ENCODE measurements at places on chromosomes 5 and 9.

DNA sequence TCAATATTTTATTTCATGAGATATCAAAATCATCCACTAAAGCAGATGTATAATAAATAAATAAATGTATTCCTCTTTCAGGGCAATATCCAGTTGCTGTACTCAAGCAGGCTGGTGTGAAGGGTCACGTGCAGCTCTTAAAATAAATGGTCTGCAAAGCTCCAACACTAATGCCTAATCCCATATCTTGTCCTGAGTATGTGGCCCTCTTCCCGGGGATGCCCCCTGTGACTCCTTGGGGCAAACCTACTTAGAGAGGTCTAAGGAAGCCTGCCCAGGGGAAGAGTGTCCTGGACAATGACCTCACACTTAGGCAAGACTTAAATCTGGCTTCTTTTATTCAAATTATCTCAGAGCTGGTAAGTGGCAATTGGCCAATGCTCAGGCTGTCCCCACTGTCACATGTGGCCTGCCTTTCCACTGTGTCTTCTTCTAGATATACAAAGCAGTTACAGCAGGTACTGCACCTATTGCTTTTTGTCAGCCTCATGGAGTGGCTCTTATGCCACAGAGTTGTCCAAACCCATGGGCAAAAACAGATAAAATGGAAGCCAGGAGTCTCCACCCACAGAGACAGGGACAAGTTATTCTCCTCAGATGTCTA lies 55.3 kb downstream of the SEMA5A start:
- DNase-seq: no peak

- peak; percentile 40 for DNase-seq
Observed at GRCh38 chr5:1479581-1480188, 34.4 kb upstream of the SLC6A3 start.

DNA sequence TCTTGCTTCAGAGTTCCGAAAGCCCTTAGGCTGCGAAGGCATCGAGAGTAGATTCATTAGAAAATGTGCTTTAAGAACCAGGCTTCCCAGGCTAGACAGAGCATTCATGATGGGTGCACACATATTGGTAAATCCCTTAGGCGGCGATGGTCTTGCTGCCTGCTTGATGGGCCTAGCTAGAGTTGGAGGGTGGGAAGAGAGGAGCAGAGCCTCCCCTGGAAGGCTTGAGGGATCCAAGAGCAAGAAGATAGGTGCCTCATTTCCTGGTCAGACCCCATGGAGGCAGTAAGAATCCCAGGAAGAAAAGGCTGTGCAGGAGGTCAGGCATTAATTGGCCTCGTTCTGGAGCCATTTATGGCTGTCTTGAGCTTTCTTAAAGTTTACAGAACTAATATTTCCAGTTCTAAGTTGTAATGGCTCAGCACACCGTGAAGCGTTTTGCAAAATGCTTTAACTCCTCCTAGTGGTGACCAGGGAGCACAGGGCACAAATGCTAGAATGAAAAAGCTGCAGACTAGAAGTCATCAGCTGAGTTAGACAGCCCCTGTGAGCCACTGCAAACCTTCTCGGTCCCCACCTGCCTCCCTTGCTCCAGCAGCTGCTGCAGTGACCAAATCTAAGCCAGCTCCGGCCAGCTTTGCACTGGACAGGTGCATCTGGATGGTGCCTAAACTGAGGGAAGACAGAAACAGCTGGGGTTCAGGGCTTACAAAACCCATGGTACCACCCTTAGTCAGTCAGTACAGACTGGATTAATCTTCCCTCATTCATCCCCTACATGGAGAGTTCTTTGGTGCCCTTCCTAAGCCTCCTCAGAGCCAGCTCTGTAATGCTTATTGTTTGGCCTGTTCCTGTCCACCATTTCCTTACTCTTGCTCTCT lies 14.7 kb downstream of the SLC45A2 start:
- DNase-seq: peak; percentile 11

DNA sequence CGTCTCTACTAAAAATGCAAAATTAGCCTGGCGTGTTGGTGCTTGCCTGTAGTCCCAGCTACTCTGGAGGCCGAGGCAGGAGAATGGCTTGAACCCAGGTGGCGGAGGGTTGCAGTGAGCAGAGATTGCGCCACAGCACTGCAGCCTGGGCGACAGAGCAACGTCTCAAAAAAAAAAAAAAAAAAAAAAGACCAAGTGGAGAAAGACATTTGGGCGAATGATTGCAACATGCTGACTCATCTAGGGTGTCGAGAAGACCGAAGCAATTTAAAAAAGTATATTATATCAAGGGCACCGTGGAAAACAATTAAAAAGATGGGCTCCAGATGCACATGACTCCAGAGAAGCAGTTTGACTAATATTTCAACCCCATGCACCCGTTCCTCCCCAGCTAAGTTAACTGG lies 9.2 kb downstream of the KLF4 start:
- no peak for DNase-seq

DNA sequence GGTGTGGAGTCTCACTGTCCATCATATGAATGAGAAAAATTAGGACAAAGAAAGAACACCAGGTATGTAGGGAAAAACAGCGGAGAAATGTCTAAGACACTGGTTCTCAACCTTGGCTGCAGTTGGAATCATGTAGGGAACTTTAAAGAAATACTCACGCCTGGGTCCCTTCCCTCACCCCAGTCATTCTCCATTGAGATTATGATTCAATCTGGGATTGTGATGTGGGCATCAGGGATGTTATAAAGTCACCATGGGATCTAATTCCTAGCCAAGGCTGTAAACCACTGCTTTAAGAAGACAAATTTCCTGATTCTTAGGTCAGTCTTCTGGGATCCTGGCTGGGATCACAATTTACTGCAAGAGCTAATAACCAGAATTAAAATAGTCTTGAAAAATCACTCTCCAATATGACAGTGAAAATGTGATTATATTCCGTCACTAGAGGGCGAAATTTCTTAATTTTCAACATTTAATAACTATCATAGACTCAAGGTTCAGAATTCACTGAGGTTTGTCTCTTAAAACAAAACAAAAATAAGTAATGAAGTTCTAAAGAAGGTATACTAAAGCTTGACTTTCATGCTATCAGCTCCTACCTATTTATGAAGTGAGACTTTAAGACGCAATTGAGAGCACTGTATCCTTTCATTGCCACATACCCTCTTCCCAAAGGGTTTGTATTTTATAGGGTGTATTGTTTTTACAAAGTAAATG lies 60.5 kb downstream of the GLDC start:
- peak; percentile 33 for DNase-seq

DNA sequence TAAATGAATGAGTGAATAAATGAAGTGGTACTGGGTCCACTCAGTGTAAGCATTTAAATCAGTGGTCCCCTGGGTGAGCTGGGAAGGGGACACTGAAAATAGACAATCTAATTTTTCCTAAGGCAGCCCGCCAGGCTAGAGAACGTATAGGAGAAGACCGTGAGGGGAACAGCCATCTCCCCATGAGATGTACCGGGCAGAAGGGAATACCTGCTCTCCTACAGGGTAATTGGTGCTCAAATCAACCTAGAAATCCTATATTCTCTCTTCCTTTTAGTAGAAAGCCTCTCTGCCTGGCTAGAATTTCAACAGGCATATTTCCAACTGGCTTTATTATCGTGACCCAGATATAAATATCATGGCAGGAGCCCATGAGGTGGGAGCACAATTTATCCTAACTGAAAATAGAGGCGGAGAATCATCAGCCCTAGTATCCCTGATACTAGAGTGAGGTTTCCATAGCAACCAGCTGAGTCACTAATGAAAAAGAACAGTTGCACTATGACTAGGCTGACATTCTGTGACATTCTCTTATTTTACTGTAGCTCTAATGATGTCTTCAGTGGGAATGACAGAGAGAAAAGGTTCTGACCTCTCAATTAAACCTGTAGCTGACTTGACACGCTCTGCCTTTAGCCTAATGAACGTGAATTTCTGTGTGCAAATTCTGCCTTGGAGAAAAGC lies 96.5 kb upstream of the CAST start:
- no peak for DNase-seq

- DNase-seq: no peak
Observed at GRCh38 chr9:72207278-72207677, 58.0 kb downstream of the GDA start.

- no peak for DNase-seq
Observed at GRCh38 chr9:6904371-6904770, 146.6 kb downstream of the KDM4C start.

DNA sequence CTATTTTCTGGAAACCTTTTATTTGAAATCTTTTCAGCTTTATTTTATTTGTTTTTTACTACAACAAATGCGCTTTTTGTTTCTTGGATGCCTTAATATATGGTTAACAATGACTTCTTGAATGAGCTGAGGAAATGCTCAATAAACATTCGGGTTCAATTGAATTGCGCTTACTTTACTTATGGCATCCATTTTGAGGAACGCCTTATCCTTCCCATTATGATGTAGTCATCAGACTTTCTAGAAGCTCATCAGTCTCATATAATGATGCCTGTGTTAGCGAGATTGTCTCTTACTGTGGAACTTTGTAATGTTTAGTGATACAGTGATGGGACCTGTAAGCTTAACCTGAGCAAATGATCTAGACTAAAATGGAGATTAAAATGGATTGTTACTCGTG lies 916 bp downstream of the SHLD3 start:
- no peak for DNase-seq

GRCh38 chr5:174242573-174242972 lies 197.1 kb downstream of the NSG2 start:
- no peak for DNase-seq

DNA sequence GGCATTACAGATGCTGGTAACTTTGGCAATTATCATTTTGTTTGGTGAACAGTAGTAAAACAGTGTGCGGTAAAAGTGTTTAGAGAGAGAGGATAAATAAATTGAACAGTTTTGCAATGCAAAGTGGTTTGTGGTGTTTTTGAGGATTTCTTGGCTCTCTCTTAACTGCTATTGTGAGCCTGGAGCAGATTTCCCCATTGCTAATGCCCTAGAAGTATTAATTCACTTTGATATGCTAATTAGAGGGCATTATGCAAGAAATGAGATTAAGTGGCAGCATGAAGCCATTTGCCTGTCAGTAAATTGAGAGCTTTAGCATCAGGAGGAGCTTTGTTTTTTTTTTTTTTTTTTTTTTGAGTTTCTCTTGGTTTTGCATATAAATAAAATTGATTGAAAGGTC lies 8.2 kb downstream of the PBX3 start:
- DNase-seq: no peak

- no peak for DNase-seq
Observed at GRCh38 chr9:18727904-18728303, 254.0 kb downstream of the ADAMTSL1 start.

GRCh38 chr9:90945336-90945735 lies 143.7 kb downstream of the SYK start:
- no peak for DNase-seq

DNA sequence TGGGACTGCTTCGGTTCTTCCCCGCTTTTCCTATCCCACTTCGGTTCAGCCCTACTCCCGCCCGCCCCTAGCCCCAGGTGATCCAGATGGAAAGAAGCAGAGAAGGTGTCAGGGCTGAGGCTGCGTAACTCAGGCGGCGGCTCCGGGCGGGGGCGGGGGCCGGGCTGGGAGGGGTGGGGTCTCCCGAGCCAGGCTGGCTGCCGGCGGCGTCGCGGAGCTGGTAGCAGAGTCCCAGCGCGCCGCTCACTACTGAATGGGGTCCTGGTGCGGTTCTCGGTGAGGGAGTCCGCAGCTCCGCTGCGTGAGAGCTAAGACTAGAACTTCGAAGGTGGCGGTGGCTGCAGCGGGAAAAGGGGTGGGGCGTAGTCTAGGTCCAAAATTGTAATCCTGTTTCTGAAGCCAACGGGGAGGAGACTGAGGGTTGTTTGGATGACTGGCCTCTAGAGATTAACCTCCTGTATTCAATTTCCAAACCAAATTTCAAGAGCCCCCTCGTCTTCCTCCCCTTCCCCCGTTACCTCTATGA lies 1.4 kb downstream of the PRR16 start:
- no peak for DNase-seq

DNA sequence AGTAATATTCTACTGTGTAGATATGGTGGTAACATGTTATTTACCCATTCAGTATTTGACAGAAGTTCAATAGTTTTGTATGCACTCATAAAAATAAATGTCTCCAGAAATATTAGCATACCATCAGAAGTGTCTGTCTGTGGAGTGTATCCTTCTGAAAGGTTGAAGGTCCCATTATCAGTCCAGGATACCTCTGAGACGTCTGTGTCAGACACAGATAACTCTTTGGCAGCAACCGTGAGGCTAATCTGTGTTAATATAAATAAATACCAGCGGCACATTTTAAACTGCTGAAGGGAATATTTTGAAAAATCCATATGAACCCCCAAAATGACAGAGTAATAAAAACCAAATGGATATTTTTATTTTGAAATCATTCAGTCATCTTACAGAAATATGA lies 11.9 kb upstream of the ZNF622 start:
- no peak for DNase-seq

DNA sequence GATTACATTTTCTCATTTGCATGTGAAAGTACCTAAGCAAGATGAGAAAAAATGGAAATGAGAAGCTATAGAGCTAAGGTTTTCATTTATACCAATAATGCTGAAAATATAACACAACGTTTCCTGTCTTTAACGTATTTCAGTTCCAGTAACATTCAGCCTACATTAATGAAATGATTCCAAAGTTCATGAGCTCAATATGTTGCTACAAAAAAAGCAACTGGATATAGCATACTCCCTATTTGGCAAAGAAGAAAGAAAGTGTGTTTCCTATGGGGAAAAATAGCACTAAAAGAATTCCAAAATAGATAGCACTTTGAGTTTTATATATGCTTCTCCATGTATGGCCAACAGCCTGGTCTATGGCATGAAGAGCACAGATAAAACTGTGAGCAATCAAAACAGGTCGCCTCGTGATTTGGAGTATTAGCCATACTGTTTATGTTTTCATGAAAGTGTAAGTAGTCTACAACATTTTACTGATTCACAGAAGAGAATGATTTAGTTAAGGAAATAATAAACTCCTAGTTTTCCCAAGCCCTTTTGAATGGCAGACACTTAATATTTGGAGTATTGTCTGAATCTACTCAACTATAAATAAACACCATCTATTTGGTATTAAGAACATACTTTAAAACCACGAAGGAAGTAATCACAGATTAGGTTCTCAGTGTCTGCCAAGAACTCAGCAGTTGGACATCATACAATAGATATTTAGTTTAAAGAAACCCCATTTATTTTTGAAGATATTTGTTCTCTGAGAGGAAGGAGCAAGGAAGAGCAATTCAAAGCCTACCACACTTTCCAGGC lies 258.7 kb upstream of the RASA1 start:
- no peak for DNase-seq

DNA sequence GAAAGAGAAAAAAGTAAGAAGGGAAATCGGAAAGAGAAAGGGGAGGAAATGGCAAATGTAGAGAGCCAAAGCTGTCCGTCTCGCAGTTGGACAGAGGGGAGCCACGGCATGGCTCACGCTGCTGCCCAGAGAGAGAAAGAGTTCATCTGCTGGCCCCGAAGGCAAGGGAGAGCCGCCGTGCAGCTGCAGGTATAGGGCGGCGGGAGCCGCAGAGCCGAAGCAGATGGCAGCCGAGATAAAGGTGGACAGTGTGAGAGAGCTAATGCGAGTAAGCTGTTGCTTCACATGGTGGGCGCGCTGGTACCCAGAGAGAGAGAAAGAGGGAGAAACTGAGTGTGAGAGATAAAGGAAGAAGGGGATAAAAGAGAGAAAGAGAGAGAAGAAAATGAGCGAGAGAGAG lies 188.4 kb upstream of the PPP1R26 start:
- no peak for DNase-seq

GRCh38 chr9:17962747-17963146 lies 383.9 kb downstream of the SH3GL2 start:
- no peak for DNase-seq

GRCh38 chr5:154977409-154977808 lies 36.1 kb upstream of the KIF4B start:
- DNase-seq: no peak

GRCh38 chr9:93148721-93149120 lies 14.7 kb upstream of the NINJ1 start:
- DNase-seq: no peak

Measured in CD4-positive, alpha-beta T cell treated with Interleukin-4 for 4 hours (primary cell).